Activated CD4-positive, CD25-positive, alpha-beta regulatory T cell treated with anti-CD3 and anti-CD28 coated beads, Interleukin-2, amount 50 U/mL, for 24 hours (primary cell): ENCODE measurements at places on chromosomes 2 and 18.

DNA sequence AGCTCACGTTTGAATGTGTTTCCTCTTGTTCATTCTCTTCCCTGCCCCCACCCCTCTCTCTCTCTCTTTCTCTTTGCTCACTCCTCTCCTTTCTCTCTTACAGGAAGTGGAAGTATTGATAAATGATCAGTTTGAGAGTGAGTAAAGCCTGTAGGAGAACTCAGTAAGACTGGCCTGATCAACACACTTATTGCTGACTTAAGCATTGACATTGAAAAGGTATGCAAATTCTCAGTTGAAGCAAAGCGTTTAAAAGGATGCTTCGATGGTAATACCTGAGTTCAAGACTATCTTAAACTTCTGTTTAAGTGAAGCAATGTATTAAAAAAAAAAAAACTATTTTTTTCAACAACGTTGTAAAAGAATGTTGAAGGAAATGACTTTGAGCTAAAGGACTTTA lies 115.7 kb upstream of the DDX18 start:
- no peak for ATAC-seq

GRCh38 chr18:3594760-3595368 lies 144.9 kb downstream of the TGIF1 start:
- no peak for ATAC-seq

GRCh38 chr2:127188797-127189196 lies 31.3 kb downstream of the CYP27C1 start:
- ATAC-seq = no peak

DNA sequence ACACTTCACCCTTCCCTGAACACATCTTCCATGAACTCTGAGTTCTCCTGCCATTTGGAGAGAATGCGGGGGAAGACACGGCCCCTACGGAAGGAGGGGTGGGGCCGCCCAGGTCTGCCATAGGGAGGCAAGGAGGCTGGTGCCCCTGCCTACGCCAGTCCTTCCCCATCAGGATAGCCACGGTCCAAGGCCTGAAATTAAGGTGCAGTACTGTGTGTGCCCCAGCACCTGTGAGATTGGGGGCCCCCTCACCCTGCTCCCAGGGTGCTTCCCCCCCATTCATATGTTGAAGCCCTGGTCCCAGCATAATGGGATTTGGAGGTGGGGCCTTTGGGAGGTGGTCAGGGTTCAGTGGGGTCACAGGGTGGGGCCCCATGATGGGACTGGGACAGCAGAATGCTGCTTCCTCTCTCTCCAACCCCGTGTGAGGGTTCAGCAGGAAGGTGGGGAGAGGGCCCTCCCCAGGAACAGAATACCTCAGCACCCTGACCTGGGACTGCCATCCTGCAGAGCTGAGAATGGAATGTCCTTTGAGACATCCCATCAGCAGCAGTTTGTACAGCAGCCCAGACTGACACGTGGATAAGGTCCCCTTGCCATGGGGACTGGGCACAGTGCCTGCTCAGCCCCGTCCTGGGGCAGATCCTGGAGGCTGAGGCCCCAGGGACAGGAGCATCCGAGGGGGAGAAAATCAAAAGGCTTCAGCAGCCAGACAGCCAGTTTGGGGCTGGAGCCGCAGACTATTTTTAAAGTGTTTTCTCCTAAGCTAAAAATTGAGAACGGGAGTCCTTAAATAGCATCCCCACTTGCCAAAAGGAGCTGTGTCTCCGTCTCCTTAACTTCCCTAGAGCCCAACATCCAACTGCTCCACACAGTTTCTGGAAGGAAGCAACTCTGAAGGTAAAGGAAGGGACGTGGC lies 105.1 kb downstream of the NDUFA10 start:
- ATAC-seq = no peak

- ATAC-seq = no peak
Observed at GRCh38 chr2:165307317-165307716, 68.1 kb downstream of the SCN2A start.

DNA sequence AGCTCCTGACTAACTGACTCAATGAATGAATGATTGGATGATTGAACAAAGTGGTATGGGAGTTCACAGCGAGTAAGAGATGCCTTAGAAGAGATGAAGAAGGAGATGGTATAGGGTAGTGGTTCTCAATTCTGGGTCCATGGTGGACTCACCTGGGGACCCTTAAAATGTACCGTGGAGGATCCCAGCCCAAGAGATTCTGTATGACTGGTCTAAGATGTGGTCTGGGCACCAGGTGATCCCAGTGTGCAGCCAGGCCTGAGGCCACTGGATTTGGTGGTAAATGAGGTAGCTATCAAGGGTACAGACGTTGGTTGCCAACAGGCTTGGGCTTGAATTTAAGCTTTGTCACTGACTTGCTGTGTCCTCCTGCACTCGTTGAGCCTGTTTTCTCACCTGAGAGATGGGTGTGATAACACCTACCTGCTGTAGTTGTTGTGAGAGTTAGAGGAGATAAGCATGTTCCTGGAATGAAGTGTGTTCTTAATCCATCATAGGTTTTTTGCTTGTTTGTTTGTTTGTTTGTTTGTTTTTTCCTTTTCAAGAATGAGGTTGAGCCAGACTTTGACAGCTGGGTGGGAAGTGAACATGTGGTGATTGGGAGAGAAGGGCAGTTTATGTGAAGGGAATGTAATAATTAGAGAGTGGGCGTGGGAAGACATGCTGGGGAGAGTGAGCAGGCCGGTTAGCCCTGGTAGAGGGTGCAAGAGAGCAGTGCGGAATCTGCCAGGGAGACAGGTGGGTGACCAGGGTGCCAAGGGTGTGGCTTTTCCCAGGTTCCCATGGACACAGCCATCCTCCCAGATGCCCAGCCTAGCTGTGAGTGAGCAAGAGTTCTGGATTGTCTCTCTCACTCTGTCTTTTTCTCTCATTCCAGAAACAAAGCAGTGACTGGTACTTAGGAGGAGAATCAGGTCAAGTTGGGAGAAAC lies 31.4 kb upstream of the IL1B start:
- ATAC-seq = no peak

GRCh38 chr18:44743631-44744030 lies 62.9 kb downstream of the SETBP1 start:
- no peak for ATAC-seq

GRCh38 chr2:235553291-235553690 lies 59.4 kb downstream of the AGAP1 start:
- no peak for ATAC-seq

- ATAC-seq = no peak
Observed at GRCh38 chr2:102040229-102040628, 48.5 kb downstream of the IL1R2 start.

DNA sequence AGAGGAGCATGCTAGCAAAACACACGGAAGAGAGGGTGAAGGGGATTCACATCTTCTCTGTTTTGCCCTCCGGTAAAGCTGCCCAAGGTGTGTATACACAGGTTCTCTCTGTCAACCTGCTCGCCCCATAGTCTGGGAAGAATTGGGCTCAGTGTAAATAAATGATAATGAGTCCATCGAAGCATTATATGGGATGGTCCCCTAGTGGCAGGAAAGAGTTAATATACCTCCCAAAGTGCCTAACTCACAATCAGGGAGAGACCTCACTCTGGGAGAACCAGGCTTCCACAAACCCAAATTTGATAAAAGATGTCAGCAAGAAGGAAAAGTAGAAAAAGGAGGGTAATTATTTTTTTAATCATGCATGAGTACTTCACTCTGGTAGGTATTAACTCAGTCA lies 262.2 kb upstream of the ZNF521 start:
- no peak for ATAC-seq

DNA sequence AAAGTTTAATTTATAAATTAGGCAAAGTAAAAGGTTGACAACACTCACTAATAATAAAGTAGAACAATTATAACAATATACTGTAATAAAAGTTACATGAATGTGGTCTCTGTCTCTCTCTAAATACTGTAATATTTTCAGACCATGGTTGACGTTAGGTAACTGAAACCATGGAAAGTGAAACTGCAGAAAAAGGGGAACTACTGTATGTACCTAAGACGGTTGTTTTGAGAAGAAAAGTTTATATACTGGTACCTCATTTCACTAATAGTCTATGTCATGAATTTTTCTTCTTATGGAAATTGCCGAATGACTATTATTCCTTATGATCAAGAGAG lies 166.7 kb upstream of the ZNF521 start:
- no peak for ATAC-seq

DNA sequence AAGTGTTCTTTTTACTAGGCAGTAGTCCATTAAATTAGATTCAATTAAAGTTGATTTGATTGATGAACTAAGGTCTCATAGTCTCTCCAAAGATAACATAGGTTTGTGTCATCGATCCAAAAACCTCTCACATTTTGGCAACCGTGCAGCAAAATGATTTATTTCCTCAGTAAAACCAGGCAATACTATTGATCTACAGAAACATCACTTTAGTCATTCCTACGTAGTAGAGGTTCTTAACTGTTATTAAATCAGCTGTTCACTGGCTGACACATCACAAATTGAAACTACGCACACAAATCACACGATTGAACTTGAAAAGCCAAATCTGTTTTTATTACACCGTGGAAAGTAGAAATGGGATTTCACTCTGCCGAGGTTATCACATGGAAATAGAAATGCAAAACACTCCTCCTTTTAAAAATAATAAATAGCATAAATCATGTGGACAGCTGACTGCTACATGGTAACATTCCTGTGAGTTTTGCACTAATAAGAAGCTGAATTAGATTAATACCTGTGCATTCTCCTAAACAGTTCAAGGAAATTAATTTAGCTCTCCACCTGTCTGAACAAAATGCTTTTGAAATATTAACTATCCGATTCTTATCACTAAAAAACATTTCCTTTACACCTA lies 262.5 kb downstream of the CDH20 start:
- no peak for ATAC-seq
